ENCODE measurements at places on chromosomes 7 and 10.

- DNase-seq = no peak
Observed at GRCh38 chr7:155544485-155544884, 1.9 kb downstream of the CNPY1 start.

GRCh38 chr10:103872137-103872931 is 17.0 kb upstream of the SH3PXD2A start:
- no peak for DNase-seq

GRCh38 chr7:12127455-12127854 is 83.6 kb upstream of the TMEM106B start:
- DNase-seq = no peak

DNA sequence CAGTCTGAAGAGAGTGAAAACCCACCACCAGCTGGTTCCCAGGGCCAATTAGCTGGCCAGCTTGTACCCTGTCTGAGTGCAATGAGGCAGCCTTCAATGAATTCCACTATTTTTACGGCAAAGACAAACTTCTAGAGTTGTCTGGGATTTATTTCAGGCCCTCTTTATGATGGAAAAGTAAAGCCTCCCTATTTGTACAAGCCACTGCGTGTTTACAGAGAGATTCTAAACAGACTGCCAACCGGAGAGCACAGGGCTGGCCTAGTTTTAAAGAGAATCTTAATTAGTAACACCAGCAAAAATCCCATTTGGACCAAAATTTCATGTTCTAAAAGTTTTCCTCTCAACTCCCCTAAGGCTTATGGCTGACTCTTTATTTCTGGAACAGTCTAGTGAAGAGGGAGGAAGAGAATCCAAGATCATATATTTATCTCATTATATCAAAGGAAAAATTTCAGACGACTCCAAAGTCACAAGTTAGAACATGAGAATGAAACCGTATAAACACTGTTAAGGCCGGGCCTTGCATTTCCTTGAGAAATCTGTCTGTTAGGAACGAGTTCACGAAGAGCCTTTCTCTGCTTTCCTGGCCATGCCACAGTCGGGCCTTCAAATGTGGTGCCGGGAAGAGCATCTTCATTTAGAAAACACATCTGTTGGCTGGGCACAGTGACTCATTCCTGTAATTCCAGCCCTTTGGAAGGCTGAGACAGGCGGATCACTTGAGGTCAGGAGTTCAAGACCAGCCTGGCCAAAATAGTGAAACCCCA is 724.6 kb upstream of the NRP1 start:
- DNase-seq = no peak

- no peak for DNase-seq
Observed at GRCh38 chr7:35380739-35381224, 126.9 kb upstream of the TBX20 start.

GRCh38 chr10:23496727-23497126 is 57.9 kb downstream of the OTUD1 start:
- DNase-seq = no peak

GRCh38 chr10:27192284-27192683 is 37.1 kb downstream of the MASTL start:
- DNase-seq = no peak

GRCh38 chr7:90111-91063 is 102.0 kb upstream of the FAM20C start:
- DNase-seq = no peak

DNA sequence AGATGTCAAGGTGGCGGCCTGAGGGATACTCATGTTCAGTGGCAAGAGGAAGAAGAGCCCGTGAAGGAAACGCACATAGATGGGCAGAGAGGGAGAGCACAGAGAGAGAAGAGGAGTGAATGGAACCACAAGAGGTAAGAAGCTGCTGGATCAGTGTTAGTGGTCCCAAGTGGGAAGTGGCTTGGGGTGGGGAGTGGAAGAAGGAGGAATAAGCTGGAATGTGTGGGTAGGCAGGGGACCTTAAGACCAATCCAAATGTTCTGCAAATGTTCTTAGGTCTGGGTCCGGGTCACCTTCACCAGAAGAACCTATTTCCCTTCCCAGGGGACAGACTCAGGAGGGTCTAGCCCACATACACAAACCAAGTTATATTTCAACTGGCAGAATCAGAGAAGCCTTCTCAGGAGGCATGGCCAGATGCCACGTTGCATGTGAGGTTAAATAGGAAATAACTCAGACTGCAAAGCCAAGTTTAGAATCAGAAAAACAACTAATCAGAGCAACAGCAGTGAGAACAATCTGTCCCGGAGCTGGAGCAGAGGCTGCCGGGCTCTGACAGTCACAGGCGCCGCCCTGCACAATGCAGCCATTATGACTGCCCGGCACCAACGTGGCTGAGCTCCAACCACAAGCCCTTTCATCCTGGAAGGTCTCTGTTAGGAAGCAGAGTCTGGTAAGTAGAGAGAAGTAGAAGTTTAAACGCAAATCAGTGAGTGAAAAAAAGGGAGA is 78.6 kb upstream of the ARMC3 start:
- no peak for DNase-seq

DNA sequence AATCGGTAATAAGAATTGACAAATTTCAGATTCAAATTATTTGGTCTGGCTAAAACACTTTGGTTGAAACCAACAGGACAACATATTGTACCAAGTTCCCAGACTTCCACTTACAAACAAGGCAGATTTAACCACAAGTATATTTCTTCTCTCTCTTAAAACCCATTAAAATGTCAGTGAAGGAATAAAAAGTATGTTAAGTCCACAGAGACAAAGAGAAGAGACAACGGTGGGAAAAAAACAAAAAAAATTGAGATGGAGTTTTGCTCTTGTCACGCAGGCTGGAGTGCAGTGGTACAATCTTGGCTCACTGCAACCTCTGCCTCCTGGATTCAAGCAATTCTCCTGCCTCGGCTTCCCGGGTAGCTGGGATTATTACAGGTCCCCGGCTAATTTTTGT is 16.3 kb downstream of the TM9SF3 start:
- DNase-seq = no peak

DNA sequence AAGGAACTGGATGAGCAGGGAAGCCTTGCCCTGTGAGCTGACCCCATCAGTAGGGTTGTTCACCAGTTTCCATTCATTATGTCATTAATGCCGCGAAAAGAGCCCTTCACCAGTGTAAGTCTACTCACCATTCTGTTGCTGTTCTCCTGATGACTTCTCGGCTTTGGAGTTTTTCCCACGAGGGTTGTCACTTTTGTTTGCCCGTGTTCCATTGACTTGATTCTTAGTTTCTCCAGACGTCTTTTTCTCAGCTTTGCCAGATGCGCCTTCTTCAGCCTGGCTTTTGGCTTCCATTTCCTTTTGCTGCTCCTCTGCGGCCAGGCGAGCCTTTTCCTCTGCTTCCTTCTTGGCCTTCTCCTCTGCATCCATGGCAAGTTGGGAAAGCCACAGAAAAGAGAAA is 128.8 kb downstream of the PPP1R17 start:
- DNase-seq = no peak

GRCh38 chr10:101892782-101893391 is 49.3 kb upstream of the KCNIP2 start:
- no peak for DNase-seq

DNA sequence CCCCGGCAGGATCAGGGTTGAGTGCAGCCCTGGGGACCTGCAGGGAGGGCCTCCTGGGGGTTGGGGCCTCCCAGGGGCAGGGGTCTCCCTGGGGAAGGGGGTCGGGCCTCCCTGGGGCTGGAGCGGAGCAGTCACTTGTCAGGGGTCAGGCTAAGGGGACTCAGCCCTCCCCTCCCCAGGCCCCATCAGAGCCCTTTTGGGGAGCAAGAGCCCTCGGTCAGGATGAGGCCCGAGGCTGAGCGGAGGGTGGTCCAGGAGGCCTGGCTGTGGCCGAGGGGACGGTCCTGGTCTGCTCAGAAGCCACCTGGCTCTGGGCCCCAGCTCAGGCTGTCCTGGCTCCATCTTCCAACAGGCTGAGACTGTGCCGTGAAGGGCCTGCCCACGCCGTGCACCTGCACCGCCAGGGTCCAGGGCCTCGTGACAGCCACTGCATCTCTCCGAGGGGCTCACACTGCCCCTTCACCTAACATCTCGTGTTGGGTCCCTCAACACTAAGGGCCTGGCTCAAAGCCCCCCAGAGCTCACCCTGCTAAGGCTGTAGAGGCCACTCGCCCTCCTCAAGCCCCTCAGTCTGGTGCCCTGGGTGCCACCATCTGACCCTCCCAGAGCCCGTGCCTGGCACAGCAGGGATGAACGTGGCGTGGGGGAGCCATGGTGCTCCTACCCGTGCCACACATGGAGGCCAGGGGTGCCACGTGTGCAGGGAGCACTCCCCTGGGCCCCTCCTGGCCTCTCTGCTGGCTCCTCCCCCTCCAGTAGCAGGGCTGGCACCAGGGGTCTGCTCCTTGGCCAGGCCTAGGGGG is 12.9 kb downstream of the BHLHA15 start:
- DNase-seq = no peak

DNA sequence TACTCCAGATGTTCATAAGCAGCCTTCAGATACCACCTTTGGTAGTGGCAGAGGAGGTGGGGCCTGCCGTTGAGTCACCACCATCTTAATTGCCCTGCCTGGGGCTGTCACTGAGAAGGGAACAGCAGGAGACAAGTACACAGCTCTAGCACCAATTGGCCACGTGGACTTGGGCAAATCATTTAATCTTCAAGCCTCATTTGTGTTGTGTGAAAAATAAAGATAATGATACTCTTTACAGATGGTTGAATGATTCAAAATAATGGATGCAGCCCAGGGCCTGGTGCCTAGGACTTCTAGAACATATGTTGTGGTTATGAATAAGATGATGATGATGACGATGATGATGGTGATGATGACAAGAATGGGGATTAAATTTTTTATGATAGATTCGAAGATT is 111.9 kb upstream of the ADAM12 start:
- no peak for DNase-seq

DNA sequence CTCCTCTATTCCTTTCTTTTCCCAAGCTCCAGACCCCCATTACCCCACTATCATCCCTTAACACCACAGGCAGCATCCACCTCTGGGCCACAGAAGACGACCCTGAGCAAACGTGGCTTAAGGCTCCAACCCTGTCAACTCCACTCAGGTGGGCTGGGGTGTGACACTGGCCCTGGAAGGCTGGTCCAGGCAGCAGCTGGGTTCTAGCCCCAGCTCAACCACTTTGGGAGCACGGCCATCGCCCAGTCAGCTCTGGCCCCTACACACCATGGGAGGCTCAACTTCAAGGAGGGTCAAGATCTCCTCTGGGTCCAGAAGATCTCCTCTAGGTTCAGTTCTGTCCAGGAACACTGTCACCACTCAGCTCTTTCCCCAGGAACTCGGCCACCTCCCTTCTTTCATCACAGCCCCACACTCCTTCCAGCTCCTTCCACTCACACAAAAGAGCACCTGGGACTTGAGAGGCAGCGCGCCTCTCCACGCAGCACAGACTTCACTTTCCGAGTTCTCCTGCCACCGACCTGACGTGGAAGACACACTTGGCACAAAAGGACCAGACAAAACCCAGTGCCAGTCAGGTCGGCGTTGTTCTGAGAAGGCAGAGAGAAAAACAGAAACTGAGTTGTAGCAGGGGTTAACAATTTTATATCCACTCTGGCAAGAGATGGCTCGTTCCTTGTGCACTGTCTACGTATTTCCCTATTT is 84.1 kb downstream of the CTBP2 start:
- no peak for DNase-seq

Measured in stimulated activated CD4-positive, alpha-beta T cell treated with anti-CD3 and anti-CD28 coated beads, Interleukin-1b, Interleukin-23, amount 100 ng/mL, for 1 hour (primary cell).